PC-9 (cell line): ENCODE measurements at places on chromosomes 12 and 14.
A peak's percentile ranks its signal among the peaks of the same experiment; 100 is the strongest.

DNA sequence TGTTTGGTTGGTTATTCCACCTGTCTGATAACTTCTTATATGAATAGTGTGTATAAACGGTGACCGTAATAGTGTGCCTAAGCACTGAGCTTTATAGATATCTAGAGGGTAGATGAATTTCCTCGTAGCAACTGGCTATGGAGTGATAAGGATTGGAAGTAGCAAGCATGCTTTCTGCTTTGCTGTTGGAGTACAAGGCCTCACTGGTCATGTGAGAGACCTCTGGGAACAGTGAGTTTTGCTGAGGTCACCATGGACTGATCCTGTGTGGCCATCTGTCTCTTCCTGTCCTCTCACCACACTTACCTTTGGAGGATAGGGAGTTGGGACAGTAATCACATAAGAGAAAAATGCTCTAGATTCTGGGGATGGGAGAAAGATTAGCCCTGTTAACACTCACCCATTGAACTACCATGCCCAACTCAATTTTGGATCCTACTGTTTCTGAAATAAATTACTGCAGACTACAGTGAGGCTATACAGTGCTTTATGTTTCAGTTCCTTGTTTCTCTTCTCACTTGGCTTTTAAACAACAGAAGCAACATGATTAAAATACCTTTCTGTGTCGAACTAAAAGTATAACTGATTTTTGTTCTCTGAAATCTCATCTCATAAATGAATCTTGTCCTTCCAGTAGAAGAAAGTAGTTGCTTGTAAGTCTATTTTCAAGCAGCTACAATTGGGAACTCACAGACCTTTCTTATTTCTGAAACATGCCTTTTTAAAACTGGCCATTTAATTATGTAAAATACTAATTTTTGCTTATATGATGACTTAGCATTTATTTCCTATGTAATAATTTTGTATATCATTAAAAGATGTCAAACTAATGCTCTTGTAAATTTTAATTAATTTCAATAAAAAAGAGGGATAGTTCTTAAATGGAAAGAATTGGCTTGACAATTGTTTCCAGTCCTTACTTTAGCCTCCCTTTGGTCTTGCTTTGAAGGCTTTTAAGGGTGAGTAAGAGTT is 8.3 kb downstream of the TMX1 start:
- H3K4me1 ChIP-seq, result no peaks in the 10 kb centered on the region
- no peak for DNase-seq
- H3K36me3 ChIP-seq, result peaks cover 28% of the 10 kb centered on the region
- H3K27me3 ChIP-seq, result no peaks in the 10 kb centered on the region

GRCh38 chr12:48988030-48988649 is 10.0 kb downstream of the WNT1 start:
- no peaks in the 10 kb centered on the region for H3K36me3 ChIP-seq
- DNase-seq, result peak; percentile 64

GRCh38 chr12:59973515-59973914 is 377.7 kb downstream of the SLC16A7 start:
- no peaks in the 10 kb centered on the region for H3K27me3 ChIP-seq
- no peaks in the 10 kb centered on the region for H3K36me3 ChIP-seq
- H3K4me3 ChIP-seq, result no peak overlapping the region
- H3K27ac ChIP-seq, result peak overlapping the region; percentile 56; the same call in 1 of the 2 replicates
- peaks cover 7% of the 10 kb centered on the region for H3K4me1 ChIP-seq
- DNase-seq, result peak; percentile 2

DNA sequence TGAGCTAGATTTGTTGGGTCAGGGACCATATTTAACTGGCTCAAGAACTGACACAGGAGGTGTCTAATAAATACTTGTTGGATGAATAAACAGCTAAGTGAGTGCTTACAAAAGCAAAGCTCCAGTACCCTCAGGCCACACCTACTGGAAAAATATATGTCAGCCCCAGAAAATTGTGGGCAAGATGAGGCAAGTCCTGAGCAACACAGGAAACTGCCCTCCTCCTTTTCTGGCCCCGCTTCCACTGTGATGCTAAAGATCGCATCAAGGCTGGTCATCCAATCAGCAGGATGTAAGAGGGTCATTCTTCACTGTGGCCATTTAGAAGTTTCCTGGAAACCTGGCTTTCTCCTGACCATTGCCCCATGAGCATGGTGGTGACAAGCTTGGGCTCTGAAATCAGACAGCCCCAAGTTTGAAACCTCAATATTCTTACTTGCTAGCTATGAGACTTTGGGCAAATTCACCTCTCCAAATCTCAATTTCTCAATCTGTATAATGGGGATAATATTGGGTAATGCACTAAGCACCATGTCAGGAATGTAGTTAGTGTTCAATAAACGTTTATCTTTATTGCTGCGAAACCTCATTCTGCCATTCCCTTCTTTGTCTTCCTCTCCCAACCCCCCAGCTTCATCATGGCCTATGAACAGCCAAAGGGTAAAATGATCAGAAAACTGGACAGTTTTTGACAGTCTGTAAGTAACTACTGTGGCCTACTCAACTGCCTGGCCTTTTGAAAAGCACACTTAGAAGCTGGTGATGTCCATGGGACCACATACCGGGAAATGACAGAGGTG is 139.3 kb upstream of the PZP start:
- H3K27ac ChIP-seq, result no peak overlapping the region
- no peaks in the 10 kb centered on the region for H3K4me1 ChIP-seq
- H3K36me3 ChIP-seq, result no peaks in the 10 kb centered on the region
- no peak overlapping the region for H3K4me3 ChIP-seq
- H3K27me3 ChIP-seq, result peaks cover 3% of the 10 kb centered on the region; the same call in 1 of the 2 replicates

- H3K27me3 ChIP-seq, result no peaks in the 10 kb centered on the region
- no peaks in the 10 kb centered on the region for H3K36me3 ChIP-seq
- no peaks in the 10 kb centered on the region for H3K4me1 ChIP-seq
- no peak for DNase-seq
- no peak overlapping the region for H3K4me3 ChIP-seq
Observed at GRCh38 chr12:102394200-102394599, 86.2 kb downstream of the IGF1 start.

DNA sequence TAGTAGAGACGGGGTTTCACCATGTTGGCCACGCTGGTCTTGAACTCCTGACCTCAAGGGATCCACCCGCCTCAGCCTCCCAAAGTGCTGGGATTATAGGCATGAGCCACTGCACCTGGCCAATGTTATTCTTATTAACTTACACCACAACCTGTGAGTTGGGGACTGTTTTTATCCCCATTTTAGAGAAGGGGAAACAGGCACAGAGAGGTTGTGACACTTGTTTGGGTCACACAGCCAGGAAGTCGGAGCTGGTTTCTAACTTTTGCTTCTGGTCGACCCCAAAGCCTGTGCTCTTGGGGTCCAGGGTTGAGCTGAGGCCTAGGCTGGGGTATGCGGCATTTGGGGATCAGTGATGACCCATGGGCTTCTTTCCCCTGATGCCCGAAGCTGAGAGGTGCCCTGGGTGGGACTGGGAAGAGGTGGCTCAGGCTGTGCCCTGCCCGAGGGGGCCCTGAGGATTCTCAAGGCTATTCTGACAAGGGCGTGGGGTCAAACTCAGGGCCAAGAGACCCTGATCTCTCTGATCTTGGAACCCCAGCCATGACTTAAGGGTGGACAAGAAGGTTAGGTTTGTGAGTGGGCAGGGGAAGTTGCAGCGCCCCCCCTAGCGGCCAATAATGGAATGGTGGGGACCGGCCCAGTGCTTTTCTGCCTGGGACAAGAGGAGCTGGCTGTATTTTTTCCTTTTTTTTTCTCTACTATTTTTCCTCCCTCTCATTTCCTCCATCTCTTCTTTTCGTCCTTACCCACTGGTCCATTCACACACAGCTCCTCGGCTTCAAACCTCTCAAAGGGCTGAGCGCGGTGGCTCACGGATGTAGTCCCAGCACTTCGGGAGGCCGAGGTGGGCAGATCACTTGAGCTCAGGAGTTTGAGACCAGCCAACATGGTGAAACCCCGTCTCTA is 3.0 kb downstream of the SDSL start:
- no peak overlapping the region for H3K27ac ChIP-seq
- H3K4me1 ChIP-seq, result peaks cover 7% of the 10 kb centered on the region; the same call in 1 of the 2 replicates
- peak; percentile 60 for DNase-seq

DNA sequence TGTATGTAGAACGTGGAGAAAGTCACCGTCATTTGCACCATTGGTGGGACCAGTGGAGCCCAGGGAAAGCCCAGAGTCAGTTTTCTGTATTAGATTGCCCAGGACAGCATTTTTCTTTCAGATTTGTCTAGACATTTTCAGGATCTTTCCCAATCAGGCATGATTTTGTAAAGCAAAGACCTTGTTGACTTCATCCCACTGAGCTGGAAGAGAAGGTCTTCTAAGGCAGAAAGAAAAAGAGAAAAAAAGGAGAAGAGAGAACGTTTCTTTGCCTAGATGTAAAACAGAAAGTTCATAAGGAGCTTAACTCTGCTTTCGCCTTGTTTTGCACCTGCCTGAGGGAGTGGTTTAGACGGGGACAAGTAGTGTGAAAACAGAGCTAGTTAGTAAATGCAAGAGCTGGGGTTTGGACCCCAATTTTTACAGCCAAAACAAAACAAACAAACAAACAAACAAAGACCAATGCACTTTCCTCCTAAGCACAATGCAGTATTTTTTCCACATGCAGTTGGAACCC is 273.1 kb downstream of the ZFP36L1 start:
- no peak for DNase-seq
- H3K4me3 ChIP-seq, result no peak overlapping the region
- peaks cover 66% of the 10 kb centered on the region for H3K36me3 ChIP-seq
- peak overlapping the region; percentile 69 for H3K27ac ChIP-seq
- H3K4me1 ChIP-seq, result peaks cover 60% of the 10 kb centered on the region
- no peaks in the 10 kb centered on the region for H3K27me3 ChIP-seq

DNA sequence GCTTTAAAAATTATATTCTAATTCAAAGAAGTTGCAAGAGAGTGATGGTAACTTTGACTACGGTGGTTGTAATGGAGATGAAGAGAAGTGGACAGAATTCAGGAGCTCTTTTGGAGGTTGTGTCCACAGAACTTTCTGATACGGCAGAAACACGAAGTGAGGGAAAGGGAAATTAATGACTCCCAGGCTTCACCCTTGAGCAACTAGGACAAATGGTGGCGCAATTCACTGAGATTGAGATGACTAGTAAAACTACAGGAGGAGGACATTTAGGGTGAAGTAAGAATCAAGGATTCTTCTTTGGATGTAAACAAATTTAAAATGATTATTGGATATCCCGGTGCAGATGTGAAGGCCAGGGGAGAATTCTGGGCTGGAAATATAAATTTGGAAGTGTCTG is 212.6 kb downstream of the PTPRO start:
- DNase-seq, result no peak
- no peak overlapping the region for H3K4me3 ChIP-seq
